Stimulated activated CD4-positive, alpha-beta T cell treated with anti-CD3 and anti-CD28 coated beads, Interleukin-15, amount 100 ng/mL, for 48 hours (primary cell): ENCODE measurements at places on chromosomes 13 and 19.

DNA sequence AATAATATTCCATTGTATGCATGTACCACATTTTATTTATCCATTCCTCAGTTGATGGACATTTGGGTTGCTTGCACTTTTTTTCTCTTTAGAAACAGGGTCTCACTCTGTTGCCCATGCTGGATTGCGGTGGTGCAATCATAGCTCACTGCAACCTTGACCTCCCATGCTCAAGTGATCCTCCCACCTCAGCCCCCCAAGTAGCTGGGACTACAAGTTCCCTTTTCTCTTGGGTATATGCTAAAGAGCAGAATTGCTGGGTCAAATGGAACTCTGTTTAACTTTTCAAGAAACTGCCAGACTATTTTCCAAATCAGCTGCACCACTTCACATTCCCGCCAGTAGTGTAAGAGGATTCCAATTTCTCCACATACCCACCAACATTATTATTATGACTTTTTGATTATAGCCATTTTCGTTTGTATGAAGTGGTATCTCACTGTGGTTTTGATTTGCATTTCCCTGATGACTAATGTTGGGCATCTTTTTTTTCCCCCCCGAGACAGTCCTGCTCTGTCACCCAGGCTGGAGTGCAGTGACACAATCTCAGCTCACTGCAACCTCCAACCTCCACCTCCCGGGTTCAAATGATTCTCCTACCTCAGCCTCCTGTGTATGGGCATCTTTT is 7.6 kb upstream of the IPO5 start:
- no peak for DNase-seq

GRCh38 chr19:7595466-7596133 is at the start of gene CAMSAP3:
TSS of gene CAMSAP3 (plus strand) at chr19:7595863. CDS start at chr19:7596003, 140 bp downstream.
- DNase-seq: peak; percentile 31

GRCh38 chr13:76516013-76516412 is 370.2 kb downstream of the KCTD12 start:
- DNase-seq: no peak

- DNase-seq: no peak
Measured at GRCh38 chr19:7846155-7846646, 16.2 kb downstream of the EVI5L start.

- DNase-seq: no peak
Measured at GRCh38 chr13:96967248-96967745, 27.0 kb downstream of the OXGR1 start.

DNA sequence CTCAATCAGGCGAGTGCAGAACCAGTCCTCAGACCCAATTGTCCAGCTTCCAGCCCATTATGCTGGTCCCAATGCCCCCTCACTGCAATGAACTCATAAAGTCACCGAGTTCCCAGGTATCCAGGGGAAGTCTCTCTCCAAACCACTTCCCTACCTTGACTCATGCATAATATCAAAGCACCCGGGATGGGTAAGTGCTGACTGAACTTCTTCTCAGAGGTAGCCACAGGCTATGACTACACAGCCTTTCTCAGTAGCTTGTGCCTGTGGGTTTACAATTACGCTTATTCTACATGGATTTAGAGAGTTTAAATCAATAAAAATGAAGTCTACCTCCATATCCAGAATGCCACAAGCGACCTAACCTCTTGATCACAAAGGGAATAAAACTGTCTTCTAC is 1.7 kb upstream of the C13orf42 start:
- DNase-seq: no peak

- DNase-seq: no peak
Measured at GRCh38 chr19:45526971-45527370, 19.7 kb downstream of the VASP start.

GRCh38 chr19:31330761-31331160 is 18.5 kb downstream of the TSHZ3 start:
- no peak for DNase-seq

- DNase-seq: no peak
Measured at GRCh38 chr13:23637829-23638228, 67.6 kb downstream of the TNFRSF19 start.

GRCh38 chr13:105255472-105255871 is 1280.0 kb downstream of the EFNB2 start:
- no peak for DNase-seq

GRCh38 chr13:102033386-102033785 is 368.5 kb downstream of the FGF14 start:
- no peak for DNase-seq

GRCh38 chr19:48511321-48511731 is 309 bp downstream of the LMTK3 start:
- DNase-seq: no peak

- DNase-seq: no peak
Measured at GRCh38 chr13:100898431-100898830, 223.8 kb upstream of the TMTC4 start.

- no peak for DNase-seq
Measured at GRCh38 chr19:5154129-5154798, 185.4 kb downstream of the KDM4B start.

GRCh38 chr19:7418596-7418995 is 69.9 kb downstream of the ARHGEF18 start:
- DNase-seq: no peak

DNA sequence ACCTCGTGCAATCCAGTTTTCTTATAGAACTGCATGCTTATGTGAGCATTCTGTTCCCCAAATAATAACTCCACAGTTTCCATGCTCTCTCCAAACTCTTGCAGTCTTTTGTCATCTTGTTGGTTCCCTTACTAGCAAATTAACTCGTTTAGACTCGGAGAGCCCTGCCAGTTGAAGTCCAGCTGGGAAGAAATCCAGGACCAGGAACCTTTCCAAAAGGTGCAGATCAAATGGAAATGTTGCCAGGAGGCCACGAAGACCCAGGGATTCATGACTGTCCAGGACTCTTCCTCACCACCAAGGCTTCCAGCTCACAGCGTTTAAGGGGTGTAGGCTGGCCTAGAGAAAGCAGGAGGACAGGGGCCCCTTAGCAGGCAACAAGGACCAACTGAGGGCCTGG is 2.1 kb upstream of the TDRD12 start:
- no peak for DNase-seq

DNA sequence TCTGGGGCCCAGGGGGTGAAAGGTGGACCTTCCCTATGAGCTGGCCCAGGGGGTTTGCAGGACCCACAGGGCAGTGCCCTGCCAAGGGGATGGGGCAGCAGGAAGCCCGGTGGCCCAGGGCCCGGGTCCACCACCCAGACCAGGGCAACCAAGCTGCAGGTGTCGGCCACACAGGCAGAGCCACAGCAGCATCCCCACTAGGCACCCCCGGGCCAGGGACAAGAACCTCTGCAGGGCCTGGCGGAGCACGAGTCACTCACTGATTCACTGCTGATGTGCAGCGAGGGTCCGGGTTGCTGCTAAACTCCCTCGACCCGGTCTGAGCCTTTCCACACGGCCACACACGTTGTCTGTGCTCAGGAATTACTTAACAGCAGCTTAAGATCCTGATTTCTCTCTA is 8.8 kb downstream of the FZR1 start:
- DNase-seq: no peak

GRCh38 chr19:3826163-3826562 is 40.0 kb upstream of the MATK start:
- DNase-seq: no peak

DNA sequence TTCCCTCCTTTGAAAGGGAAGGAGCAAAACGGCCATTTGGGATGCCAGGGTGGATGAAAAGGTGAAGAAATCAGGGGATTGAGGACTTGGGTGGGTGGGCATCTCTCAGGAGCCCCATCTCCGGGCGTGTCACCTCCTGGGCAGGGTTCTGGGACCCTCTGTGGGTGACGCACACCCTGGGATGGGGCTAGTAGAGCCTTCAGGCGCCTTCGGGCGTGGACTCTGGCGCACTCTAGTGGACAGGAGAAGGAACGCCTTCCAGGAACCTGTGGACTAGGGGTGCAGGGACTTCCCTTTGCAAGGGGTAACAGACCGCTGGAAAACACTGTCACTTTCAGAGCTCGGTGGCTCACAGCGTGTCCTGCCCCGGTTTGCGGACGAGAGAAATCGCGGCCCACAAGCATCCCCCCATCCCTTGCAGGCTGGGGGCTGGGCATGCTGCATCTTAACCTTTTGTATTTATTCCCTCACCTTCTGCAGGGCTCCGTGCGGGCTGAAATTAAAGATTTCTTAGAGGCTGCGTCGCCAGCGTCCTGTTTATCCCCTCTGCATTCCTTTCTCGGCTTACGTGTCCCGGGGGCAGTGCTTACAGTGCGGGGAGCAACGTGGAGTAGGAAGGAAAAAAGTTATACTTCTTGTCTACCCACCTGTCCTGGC is 15.2 kb upstream of the S1PR4 start:
- peak; percentile 61 for DNase-seq

DNA sequence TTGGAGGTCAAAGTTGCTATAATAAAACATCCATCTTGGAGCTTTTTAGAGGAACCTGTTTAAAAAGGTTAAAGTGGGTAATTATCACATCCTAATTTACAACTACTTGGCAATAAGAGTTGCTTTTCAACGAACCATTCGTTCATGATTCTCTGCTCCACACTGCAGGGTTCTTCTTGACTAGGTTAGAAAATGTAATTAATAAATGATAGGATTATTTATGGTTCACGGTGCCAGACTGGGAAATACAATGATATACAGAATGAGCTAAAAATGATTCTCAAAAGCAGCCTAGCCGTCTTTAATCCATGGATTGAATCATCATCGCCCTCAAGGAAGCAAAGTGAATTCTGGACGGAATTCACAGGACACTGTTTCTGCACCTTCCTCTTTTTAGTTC is 291.2 kb downstream of the TEX29 start:
- no peak for DNase-seq

DNA sequence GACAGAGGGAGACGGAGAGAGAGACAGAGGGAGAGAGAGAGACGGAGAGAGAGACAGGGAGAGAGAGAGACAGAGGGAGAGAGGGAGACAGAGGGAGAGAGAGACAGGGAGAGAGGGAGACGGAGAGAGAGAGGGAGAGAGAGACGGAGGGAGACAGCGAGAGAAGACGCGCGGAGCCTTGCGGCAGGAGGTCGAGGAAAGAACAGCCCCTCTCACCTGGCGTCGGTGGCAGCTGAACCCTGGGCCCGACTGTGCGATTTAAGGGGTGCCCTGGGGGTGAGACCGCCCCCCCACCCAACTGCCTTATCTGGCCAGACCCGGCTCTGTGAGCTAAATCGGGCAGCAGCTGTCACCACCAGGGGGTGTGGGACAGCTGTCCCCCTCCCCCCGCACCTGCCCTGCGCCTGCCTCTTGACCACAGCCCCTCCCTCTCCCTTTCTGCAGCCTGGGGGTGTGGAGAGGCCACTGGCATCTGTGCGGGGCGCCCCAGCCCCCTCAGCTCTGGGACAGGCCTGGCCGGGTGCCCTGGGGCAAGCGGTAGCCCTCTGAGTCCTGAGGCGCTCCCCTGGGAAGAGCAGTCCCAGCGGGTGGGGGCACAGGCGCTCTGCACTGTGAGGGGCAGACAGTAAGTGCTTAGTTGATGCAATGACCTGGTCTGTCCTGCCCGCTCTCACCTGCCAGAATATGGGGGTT is 10.8 kb downstream of the JOSD2 start:
- no peak for DNase-seq

DNA sequence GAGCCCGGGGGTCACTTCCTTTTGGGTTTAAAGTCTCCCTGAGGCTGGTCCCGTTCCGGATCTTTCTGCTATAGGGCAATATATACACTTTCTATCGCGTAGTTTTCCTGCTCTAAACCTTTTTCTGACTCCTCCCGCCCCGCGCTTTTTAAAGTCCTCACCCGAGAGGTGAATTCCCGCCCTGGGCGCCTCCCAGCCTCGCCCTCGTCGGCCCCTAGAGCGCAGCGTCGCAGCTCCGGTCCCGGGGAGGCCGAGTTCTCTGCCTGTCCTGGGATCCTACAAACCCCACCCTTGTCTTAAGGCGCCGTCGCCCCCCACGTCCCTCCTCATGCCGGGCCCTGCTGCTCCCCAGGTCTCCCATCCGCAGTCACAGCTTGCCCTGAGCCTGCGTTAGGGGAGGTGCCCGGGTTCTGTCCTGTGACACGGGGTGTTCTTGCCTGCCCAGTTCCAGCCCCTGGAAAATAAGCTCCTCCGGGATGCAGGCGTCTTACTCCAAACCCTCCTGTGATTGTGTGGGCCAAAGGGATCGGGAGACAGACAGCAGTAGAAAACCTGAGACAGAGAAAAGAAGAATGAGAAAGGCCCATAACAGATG is 491 bp downstream of the ZNF525 start:
- peak; percentile 2 for DNase-seq

- no peak for DNase-seq
Measured at GRCh38 chr13:66349966-66350365, 880.2 kb downstream of the PCDH9 start.
